ENCODE measurements at places on chromosomes 3 and 15.

DNA sequence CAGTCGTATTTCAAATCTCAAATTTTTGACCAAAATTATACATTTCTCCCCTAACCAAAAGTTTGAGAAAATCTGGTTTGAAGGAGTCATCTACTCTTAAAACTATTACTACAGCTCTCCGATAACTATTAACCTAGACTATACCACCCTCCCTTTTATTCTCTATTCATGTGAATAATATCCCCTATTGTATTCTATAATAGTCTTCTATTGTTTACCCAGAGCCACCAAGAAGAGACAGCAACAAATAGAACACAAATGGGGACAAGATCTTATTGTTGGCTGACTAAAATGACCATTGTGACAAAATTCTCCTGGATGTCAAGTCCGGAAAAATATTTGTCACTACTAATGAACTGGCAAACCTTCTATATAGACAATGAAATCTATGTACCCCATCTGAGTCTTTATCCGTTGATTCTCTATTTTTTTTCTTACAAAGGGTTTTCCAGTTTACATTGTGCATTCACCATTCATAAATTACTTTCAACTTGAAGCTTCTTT lies 618.0 kb downstream of the CADM2 start:
- DNase-seq: no peak

GRCh38 chr15:92839696-92840095 lies 60.4 kb upstream of the CHD2 start:
- DNase-seq: no peak

GRCh38 chr3:152469248-152470025 lies 200.7 kb downstream of the MBNL1 start:
- no peak for DNase-seq

- no peak for DNase-seq
Observed at GRCh38 chr3:76405196-76405595, 619.8 kb upstream of the ZNF717 start.

- no peak for DNase-seq
Observed at GRCh38 chr3:31008994-31009393, 114.5 kb upstream of the GADL1 start.

DNA sequence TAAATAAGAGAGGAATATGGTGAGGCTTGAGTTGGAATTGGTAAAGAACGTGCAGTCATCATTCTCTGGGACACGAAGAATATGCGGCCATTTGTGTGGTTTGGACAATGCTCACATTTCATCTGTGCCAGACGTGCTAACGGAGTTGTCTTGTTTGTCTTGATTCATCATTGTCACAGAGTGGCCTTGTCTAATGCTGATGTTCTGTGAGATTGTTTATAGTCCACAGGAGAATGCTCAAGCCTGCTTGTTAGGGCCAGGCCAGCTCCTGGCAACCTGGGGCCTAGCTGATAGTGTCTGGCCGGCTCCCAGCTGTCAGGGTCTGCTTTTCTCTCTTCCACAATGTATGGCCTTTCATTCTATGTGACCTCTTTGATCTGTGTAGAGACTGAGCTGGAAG lies 384.7 kb downstream of the EDEM1 start:
- DNase-seq: no peak

DNA sequence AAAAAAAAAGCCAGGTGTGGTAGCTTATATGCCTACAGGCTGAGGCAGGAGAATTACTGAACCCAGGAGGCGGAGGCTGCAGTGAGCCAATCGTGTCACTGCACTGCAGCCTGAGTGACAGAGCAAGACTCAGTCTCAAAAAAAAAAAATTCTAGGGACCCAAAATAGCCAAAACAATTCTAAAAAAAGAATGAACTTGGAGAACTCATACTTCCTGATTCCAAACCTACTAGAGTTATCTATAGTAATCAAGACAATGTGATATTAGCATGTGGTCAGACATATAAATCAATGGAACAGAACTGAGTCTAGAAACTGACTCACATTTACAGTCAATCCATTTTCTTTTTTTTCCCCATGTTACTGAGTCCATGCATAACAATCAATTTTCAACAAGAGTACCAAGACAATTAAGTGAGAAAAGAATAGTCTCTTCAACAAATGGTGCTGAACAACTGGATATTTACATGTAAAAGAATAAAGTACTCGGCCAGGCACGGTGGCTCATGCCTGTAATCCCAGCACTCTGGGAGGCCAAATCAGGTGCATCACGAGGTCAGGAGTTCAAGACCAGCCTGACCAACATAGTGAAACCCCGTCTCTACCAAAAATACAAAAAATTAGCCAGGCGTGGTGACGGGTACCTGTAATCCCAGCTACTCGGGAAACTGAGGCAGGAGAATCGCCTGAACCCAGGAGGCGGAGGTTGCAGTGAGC lies 11.9 kb downstream of the PRKAR2A start:
- DNase-seq: no peak

DNA sequence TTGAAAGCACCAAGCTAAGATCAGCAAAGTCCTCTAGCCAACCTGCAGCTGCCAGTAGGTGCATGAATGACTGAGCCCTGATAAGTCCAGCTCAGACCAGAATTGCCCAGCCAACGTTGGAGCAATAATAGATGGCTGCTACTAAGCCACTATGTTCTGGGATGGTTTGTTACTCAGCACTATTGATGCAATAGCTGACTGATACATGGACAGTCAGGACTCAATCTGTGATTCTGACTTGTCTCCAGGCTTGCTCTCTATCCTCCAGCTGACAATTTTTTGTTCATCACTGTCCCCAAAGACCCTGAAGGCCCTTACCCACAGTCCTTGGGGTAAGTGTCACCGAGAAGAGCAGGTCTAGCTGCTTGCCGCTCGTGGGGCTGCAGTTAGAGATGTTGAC lies 55.3 kb downstream of the CDCP1 start:
- DNase-seq: no peak

GRCh38 chr3:24533561-24534193 lies 39.0 kb upstream of the THRB start:
- DNase-seq: no peak

DNA sequence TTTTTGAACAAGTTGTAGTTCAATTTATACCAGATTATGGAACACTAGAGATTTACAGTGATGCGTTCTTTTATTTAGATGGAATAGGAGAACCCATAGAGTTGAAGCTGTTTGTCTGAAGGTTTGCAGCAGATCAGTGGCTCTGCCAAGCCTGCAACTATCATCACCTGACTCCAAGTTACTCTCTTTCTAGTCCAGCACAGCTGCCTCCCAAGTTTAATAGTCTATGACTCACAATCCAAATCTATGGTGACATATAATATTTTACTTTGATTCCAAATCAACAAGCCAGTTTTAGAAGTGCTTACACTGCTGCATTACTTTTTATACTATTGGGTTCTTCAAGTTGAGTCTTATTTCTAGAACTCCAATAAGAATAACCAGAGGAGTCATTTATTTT lies 400.4 kb downstream of the LPP start:
- DNase-seq: no peak

DNA sequence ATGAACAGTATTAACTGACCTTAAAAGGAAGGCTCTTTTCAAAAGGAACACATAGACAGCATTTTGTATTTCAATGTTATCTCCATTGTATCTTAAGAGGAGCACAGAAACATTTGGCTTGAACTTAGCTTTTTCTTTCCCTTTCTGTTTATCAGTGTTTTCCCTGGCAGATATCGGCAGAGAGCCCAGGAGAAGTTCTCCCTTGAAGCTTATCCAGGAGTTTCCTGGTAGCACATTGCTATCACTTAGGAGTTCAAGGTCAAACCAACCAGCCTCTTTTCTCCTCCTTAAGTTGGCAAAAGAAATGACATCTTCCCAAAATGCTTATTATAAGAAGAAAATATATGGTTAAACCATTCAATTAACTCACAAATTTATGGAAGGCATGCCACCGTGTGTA lies 344.6 kb upstream of the UBE2E2 start:
- DNase-seq: no peak

DNA sequence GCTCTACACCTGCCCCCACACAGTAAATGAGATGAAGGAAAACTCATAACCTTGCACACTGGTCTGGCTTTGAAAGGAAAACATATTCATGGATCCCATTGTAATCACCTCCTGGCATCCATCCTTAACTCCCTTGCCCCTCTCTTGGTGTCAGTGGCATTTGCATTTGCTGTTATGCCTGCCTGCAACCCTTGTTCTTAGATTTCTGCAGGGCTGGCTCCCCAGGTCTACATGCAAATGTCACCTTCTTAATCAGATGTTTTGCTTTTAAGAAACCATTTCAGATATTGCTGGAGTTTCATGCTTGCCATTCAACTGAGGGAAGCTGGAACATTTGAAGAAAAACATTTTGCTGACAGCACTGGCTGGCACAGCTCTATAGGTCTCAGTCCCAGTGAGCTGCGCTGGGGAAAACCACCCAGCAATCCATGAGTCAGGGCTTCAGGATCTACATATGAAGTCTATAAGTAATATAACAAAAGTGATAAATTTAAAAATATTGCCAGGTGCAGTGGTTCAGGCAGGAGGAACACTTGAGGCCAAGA lies 19.1 kb downstream of the LRRC2 start:
- no peak for DNase-seq

- no peak for DNase-seq
Observed at GRCh38 chr15:60346077-60346476, 51.7 kb downstream of the ANXA2 start.

- DNase-seq: no peak
Observed at GRCh38 chr3:195596765-195597171, 13.0 kb upstream of the APOD start.

DNA sequence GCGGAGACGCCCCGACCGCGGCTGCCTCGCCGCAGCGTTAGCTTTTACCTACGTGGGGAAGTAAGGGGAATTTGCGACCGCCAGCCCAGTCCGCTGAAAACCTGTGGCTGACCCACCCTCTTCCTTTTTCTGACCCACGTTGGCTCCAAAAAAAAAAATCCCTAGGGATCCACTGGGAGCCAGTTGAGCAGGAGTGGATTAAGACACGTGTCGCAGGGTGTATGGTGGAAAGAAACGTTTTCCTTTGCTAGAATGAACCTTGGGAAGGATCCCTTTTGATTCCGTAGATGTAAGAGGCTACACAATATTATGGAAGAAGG lies 575 bp upstream of the PCYT1A start:
- DNase-seq: no peak

DNA sequence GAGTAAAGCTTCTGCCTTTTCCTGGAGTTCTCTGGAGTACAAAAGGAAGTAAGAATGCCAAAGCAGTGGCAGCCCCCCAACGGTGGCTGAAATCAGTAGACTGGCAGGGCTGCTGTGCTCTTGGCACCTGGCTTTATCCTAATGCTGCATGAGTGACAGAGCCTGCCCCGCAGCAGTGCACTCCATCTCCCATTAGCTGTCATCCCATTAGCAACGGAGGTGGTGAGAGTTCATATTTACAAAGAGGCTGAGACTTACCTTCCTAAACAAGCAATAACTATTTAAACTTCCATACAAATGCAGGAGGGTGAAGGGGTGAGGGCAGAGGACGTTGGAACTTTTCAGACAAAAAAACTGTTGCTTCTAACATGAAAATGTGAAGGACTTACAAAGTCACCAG lies 51.9 kb downstream of the SERPINI1 start:
- no peak for DNase-seq

GRCh38 chr3:189169728-189170127 lies 2.0 kb upstream of the TPRG1 start:
- DNase-seq: no peak

- DNase-seq: no peak
Observed at GRCh38 chr3:31448882-31449243, 83.9 kb upstream of the STT3B start.

DNA sequence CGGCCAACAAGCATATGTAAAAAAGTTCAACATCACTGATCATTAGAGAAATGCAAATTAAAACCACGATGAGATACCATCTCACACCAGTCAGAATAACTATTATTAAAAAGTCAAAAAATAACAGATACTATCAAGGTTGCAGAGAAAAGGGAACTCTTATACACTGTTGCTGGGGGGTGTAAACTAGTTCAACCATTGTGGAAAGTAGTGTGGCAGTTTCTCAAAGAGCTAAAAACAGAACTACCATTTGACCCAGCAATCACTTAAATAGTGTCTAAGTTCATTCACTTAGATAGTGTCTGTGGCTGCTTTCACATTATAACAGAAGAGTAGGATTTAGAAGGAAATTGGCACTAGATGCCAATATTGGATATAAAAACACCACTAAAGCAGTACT lies 49.7 kb downstream of the CGGBP1 start:
- DNase-seq: no peak

GRCh38 chr3:43526956-43527355 lies 94.9 kb downstream of the ANO10 start:
- no peak for DNase-seq

- no peak for DNase-seq
Observed at GRCh38 chr3:70716832-70717231, 404.4 kb upstream of the MDFIC2 start.

GRCh38 chr3:189053322-189053721 lies 118.4 kb upstream of the TPRG1 start:
- no peak for DNase-seq

DNA sequence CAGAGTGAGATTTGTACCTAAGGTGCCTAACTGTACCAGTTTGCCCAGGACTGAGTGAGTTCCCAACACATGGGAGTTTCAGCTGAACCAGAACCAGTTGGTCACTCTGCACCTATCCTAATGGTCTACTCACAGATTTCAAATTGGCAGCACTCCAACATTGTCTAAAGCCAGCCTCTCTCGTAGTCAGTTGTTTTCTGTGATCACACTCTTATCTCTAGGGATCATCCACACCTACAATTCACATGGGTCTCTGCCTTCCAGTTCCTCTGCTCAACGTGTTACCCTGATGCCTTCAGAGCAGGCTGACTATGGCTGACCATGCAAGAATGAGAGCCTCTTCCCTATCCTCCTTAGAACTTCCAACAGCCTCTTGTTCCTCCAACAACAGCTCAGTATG lies 624.8 kb downstream of the NTRK3 start:
- no peak for DNase-seq

- no peak for DNase-seq
Observed at GRCh38 chr3:17936736-17937480, 194.5 kb upstream of the TBC1D5 start.

- no peak for DNase-seq
Observed at GRCh38 chr3:73542136-73542535, 82.6 kb downstream of the PDZRN3 start.

DNA sequence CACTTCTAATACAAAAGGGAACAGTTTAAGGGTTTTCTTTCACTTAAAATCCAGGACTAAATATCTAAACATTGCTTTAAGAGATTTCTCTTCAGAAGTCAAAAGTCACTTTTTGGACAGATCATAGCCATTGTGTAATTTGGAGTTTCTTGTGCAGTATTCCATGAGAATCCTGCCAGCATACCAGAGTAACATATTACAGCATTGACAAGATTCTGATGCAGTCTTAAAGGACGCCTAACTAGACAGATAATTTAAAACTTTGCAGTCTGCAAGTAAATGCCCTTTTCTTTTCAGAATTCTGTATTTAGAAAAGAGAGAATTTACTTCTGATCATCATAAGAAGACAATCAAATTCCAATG lies 17.5 kb upstream of the IGSF10 start:
- DNase-seq: no peak

GRCh38 chr3:196842567-196843434 lies 24.9 kb upstream of the SENP5 start:
- no peak for DNase-seq

DNA sequence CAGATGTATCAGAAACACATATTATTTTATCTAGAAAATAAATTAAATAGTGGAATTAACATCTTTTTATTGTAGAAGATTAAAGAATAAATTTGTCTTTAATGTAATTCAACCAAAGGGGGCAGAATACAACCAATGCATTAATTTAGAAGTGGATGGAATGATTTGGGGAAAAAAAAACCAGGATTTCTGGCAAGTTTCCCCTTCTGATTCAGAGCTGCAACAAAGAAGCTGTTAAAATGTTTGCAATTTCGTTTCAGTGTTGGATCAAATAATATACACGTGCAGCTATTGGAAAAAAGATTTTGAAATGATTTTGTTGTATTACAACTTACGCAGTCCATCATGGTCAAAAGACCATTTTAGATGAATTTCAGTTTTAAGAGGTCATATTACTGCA lies 71.6 kb upstream of the ZNF280D start:
- no peak for DNase-seq

Measured in T-helper 2 cell treated with Interferon-gamma antibody and Interleukin-4, amounts not matched to agents 5 μg/mL and 100 μg/mL, for 36 hours (primary cell).